CD4-positive, alpha-beta T cell treated with Interleukin-15 for 1 hour (primary cell): ENCODE measurements at places on chromosomes 7 and 10.

DNA sequence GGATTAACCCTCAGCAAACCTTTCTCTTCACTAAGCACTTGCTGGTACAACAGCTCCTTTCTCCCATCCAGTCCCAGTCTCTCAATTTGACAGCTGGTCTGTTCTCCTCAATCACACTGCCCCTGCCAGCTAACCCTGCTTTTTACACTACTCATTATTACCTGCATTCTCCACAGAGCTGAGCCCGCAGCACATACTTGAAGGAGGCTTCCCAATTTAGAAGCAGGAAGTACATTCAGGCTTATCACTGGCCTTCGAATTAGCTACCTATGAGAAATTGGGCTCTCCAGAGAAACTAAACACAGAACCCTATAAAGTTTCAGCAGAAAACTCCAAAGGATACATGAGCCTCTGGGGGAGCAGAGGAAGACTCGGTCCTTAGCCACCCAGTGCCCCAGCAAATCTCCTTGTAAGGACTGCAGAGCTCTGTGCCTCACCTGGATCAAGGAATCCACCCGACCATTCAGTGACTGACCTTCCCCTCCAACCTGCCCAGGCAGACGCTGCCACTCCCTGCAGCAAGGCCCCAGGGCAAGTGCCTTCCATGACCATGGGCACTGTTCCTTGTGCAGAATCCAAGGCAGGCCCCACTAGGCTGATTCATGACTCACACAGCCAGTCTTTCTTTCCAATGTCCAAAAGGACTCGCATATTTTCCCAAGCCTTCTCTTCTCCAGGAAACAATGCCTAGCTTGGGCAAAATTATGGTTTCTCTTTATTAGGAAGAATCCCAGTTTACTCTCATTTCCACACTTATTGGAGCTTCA, 68.0 kb downstream of the VOPP1 start:
- no peak for DNase-seq

DNA sequence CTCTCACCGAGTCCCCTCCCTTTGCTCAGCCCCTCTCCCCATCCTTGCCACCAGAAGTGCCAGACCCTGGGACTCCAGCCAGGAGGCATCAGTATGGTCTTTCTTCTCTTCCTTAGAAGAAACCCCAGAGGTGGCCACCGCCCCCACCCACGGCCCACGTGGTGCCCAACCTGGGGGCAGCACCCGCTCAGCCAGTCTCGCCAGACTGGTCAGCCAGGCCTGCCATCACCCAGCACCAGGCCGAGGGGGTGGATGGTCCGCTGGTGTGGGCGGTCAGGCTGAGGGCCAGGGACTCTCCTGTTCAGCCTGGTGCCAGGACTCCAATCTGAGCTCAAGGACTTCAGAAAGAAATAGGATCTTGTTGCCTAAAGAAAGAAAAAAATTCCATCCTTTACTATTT, 5.8 kb upstream of the CLDN4 start:
- no peak for DNase-seq

DNA sequence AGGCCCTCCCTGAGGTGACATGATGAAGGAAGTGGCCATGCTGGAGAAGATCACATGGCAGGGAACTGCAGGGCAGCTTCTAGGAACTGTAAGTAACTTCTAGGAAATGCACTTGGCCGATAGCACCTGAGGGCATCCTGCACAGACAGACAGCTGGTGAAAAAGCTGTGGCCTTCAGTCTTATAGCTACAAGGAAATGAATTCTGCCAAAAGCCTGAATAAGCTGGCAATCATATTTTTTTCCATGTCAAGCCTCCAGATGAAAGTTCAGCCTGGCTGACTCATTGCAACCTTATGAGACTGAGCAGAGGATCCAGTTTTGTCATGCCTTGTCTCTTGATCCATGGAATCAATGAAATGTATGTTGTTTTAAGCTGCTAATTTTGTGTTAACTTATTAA, 91.1 kb upstream of the CACNA2D1 start:
- DNase-seq: no peak

GRCh38 chr7:23394488-23395171, 75.7 kb downstream of the IGF2BP3 start:
- DNase-seq: no peak

GRCh38 chr7:129375141-129375938, 58.9 kb upstream of the STRIP2 start:
- no peak for DNase-seq

DNA sequence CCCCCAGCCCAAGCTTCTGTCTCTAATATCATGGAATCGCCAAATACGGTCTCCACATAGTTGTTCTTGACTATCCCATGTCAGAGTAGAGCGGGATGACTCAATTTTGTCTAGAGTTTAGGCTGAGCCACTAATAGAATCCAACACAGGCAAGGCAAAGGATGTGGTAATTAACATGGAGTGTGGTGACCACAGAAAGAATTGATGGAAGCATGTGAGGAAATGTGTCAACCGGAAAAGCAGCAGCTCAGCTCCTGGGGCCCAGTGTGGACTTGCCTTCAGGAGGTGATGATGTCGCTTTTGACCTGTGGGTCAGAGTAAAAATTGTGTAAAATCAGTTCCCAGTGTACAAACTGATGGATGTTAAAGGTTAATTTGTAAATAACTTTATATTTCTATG, 139.3 kb upstream of the KLF6 start:
- no peak for DNase-seq

GRCh38 chr10:57694956-57695608, 572.6 kb downstream of the IPMK start:
- DNase-seq: no peak

GRCh38 chr10:36114141-36114540, 472.0 kb upstream of the FZD8 start:
- no peak for DNase-seq

DNA sequence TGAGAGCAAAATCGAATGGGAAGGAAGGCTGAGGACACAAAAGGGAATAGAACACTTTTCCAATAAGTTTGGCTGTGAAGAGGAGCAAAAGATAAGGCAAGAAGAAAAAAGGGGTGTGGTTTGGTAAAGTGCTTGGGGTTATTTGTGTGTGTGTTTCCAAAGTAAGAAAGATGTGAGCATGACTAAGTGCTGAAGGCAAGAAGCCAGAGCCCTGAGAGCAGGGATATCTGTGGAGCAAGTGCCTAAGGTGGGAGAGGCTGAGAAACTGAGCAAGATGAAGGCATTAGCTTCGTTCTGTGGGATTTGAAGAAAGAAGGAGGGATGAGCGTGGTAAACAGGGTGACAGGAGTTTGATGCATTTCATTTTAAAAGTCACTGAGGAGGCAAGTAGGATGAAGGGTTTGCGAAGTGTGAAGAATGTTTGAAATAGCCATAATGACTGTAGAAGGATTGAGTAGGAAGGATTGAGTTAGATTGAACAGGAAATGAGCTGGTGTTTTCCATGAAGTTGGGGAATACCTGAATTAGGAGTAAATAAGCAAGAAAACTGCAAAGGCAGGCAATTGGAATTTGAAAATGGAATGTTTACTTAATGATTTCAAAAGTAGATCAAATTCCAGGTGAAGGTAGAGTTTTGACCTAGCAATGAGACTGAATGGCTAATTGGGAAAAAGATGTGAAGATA, 19.9 kb upstream of the SP4 start:
- DNase-seq: no peak

- peak; percentile 54 for DNase-seq
Measured at GRCh38 chr7:38178695-38179344, 775 bp downstream of the STARD3NL start.

DNA sequence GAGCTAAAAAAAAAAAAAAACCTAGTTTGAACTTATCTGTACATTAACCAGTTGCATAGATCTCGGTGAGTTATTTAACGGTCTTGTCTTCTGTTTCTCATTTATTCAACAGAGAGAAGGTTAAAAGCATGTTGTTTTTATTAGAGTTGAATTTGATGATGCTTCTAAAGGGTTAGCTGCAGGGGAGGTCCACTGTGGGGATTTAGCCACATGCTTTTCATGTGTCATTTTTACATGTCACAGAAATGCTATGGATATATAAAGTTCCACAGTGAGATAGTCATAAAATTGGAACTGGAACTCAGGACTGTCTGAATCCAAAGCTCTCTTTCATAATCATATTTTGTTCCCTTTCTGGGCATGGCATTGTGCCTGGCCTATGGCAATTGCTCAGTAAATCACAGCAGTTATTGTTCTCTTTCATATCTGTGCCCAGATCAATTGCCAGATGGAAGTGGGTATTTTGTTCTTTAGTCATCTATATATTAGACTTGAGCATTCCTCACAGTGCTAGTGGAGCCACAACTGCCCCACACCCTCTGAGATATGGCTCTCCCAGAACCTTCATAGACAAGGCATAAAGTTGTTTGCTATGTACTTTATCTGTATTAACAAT, 578.8 kb downstream of the NRG3 start:
- DNase-seq: no peak

DNA sequence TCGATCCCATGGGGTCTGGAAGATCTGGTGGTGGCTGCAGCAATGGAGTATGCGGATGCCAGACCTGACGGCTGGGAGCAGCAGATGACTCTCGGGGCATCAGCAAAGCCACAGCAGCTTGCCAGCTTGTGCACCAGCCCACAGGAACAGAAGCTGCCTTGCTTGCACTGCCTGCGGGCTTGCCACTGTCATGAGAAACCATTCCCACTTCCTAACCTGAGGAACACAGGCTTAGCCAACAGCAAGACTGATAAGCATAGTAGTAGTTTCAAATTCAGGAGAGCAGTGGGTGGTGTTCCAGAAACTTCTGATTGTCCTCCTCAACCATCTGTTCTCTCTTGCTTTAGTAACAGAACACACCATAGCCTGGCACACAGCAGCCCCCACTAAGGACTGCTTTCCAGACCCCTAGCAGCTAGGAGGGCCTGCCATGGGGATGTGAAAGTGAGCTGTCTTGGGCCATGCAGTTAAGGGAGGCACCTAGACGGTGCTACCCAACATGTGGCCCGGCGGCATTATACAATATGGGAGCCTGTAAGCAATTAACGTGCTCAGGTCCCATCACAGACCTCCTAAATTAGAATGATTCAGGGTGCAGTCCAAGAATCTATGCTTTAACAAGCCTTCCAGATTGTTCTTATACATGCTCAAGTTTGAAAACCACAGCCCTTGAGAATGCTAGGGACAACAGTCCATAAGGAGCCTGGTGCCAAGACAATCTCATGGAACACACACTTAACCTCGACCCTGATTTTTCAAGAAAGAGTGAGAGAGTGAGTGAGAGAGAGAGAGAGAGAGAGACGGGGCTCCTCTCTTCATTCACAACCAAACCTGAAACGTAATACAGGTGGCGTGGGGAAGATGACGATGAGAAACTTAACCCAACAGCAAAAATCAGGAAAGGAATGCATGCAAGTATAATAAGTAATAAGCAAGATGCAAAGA, 7.1 kb downstream of the ANXA11 start:
- no peak for DNase-seq

GRCh38 chr10:78458983-78459638, 425.4 kb downstream of the RPS24 start:
- DNase-seq: no peak

DNA sequence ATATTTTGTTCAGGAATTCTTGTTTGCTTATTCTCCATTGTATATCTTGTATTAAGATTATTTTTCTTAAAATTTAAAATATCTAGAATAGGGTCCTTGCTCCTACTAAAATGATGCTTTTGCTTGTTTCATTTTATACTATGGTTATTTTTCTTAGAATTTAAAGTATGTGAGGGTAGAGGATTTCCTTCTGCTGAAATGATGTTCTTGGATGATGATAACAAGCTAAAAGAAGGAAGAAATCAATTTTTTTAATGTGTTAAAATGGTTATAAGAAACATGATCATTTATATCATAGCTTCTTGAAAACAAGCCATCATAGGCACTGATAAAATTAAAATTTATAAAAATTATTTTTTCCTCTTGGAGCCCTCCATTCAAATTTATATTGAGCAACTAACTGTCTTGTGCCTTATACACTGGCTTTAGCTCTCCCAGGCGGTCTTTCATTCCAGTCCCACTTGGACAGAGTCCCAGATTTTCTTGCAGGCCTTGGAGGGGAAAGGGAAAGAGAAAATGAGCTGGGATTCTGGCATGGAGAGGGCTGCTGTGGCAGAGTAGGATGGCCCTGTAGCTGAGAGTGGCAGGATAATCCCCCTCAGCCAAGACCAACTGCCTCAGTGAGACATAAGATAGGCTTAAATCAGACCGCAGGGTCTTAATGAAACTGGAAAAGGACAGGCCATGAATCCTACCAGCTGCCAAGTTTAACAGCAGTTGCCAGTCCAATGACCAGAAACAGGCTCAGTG, 60.2 kb downstream of the DNAJB9 start:
- no peak for DNase-seq

DNA sequence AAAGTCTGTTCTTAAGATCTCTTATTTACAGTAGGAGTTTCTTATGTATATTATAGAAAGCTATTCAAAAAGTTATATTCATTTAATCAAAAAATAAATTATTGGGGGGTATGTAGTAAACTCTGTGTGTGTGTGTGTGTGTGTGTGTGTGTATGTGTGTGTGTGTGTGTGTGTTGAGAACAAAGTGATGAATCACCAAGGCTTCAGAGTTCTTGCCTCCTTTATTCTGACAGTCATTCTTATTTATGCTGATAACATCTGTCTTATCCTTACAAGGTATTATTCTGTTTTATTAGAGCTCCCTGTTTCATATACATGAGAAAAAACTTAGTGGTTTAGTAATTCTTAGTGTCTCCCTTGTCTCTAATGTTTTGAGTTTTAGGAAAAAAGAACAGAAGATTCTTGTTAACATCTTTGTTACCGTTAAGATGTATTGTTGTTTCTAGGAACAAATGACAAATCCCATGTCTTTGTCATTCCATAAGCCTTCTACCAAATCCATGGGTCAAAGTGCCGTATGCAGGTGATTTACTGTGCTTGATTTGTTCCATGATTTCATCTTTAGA, 424.0 kb downstream of the EXOC4 start:
- no peak for DNase-seq

DNA sequence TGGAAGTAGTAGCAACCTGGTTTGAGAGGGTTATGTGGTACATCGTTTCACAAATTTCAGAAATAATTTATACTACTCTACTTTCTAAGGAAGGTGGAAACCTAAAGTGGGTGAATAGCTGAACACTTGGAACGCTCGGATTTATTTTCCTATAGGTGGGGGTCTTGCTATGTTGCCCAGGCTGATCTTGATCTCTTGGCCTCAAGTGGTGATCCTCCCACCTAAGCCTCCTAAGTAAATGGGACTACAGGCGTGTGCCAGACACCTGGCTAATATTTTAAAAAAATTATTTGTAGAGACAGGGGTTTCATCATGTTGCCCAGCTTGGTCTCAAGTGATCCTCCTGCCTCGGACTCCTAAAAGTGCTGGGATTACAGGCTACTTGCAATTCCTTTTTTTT, 6.7 kb upstream of the KMT2E start:
- DNase-seq: no peak

DNA sequence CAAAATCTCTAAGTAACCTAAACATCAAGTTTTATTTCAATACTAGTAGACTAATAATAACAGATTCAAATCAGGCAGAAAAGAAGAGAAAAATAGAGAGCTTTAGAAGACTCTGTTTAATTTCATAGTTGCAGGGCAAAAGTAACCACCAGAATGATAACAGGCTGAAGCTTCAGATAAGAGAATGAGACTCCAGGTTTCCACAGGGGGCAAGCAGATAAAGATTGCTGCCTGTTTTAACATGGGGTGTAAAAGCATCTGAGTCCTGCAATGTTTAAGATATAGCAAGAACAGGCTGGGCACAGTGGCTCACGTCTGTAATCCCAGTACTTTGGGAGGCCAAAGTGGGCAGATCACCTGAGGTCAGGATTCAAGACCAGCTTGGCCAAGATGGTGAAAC, 11.0 kb downstream of the CROT start:
- DNase-seq: no peak

GRCh38 chr7:6705959-6706665, 635 bp downstream of the ZNF12 start:
- DNase-seq: no peak
